Left forelimb (tissue), 1 donor: ENCODE measurements at places on chromosomes 5 and 9.

GRCh38 chr5:59107692-59108091, 524.8 kb downstream of the RAB3C start:
- DNase-seq = no peak

DNA sequence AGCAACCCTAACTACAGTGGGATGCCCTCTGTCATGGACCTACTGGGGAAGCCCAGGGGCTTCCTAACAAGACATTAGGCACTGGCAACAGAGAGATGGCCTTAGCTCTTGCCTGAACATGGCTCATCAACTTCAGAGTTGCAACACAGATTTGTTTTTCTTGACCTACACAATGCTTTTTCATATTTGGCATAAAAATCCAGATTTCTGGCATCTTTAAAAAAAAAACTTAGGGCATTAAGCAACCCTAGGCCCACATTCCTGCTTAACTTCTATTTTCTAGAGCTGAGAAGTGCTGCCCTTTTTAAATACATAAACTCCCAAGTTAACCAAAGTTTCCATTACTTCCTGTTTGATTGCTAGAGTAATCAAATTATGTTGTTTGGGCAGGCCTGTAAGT, 8.0 kb downstream of the GRIA1 start:
- DNase-seq = no peak

- no peak for DNase-seq
Observed at GRCh38 chr9:16147726-16148125, 594.9 kb downstream of the CCDC171 start.

- DNase-seq = no peak
Observed at GRCh38 chr5:77492653-77493000, 511 bp upstream of the WDR41 start.

DNA sequence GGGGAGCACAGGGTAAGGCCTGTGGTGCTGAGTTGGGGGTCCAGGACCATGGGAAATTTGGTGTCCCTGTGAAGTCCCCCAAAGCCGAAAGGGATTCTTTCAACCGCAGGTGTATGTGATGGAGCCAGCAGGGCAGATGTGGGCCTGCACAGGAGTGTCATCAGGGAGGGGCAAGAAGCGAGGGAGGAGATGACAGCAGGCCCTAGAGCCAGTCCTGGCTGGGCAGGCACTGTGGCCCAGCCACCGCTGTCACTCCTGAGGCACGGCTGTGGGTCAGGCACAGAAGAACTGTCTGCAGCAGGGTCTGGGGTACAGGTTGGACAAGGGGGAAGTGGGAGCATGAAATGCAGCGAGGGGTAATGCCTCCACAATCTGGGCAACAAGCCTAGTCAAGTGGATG, 4.8 kb downstream of the HK3 start:
- no peak for DNase-seq

DNA sequence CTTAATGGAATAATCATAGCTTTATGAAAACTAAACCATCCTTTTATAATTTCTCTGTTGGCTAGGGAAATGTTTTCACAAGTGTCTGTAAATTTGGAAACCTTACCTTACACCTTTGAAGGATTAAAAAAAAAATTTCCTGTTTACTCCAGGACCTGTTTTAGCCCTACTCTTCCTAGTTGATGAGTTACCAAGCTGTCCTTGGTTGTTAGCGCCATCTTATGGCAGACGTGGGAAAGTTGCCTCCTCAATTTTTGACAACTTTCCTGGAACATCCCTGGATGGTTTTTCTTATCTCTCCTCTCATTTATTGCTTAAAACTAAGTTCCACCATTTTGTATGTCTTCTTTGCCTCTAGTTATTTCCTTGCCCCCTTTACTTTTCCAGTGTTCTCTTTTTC, 25.7 kb downstream of the ZSWIM6 start:
- no peak for DNase-seq

DNA sequence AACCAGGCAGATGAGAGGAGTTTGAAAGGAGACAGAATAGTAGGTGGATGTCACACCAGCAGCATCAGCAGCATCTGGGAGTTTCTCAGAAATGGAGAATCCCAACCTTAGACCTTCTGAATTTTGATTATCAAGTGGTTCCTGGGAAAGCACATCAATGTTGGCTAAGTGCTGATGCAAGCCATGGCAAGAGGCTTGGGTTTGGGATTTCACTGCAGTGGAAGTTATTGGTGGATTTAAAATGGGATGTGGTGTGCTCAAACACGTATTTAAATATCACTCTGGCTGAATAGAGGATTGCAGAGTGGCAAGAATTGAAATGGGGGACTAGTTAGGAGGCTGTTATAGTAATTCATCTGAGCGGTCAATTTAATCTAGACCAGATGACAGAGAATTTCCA, 387.8 kb upstream of the WWC1 start:
- DNase-seq = no peak

DNA sequence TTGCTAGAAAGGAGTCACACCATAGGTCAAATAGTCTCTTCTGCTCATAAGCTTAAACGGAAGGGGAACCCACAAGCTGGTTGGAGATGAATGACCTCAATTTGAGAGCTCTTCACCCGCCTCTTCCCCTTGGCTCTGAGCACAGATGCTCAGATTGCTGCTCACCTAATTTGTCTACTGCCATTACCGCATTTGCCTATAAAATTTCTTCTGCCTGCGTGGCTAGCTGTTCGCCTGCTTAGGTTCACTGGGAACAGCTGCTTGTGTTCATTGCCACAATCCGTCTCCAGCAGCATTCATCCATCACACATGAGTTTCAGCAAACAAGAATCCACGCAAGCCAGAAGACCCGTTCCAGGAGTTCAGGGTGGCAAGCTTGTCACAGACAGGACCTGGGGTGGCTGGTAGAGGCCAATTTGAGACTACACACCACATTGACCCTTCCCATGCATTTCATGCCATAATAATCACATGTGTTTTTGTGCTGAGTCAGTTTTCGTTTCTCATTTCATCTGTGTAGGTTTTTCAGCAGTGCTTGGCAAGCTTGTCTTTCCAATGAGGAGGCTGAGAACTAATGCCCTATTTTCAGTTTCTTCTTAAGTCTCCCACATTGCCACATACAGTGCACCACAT, 50.2 kb upstream of the DNAH5 start:
- no peak for DNase-seq
